Stimulated activated CD4-positive, alpha-beta T cell treated with anti-CD3 and anti-CD28 coated beads, TNF-alpha, amount 100 ng/mL, for 48 hours (primary cell): ENCODE measurements at places on chromosomes 16 and 17.
A peak's percentile ranks its signal among the peaks of the same experiment; 100 is the strongest.

DNA sequence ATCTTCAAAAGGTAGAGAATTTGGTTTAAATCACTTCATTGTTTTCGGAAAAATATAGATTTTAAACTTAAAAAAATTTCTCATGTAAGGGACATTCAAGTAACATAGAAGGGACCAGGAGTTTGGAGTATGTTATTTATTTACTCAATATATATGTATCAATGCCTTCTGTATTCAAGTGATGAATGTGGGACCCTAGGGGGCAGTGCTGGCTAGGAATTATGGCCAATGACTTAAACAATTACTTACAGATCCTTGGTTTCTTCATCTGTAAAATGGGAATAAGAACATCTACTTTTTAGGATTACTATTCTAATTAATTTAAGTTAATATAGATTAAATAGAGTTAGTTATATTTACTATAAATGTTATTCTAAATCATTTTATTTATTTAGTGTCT lies 886.3 kb upstream of the RBFOX1 start:
- no peak for DNase-seq

GRCh38 chr16:50708373-50709060 lies 15.1 kb downstream of the NOD2 start:
- peak; percentile 43 for DNase-seq

GRCh38 chr17:75262112-75262606 lies 480 bp downstream of the MRPS7 start:
- no peak for DNase-seq

- DNase-seq = no peak
Observed at GRCh38 chr16:27945233-27945973, 118.1 kb downstream of the GSG1L start.

- DNase-seq = no peak
Observed at GRCh38 chr16:83994703-83995102, 26.7 kb downstream of the NECAB2 start.

- DNase-seq = peak; percentile 55
Observed at GRCh38 chr16:66954097-66954659, 6.9 kb upstream of the CES3 start.

GRCh38 chr17:27546624-27547300 lies 84.2 kb upstream of the LGALS9 start:
- no peak for DNase-seq

- DNase-seq = no peak
Observed at GRCh38 chr16:64782484-64782883, 339.4 kb downstream of the CDH11 start.

GRCh38 chr16:12965274-12965804 lies 63.9 kb downstream of the SHISA9 start:
- no peak for DNase-seq

DNA sequence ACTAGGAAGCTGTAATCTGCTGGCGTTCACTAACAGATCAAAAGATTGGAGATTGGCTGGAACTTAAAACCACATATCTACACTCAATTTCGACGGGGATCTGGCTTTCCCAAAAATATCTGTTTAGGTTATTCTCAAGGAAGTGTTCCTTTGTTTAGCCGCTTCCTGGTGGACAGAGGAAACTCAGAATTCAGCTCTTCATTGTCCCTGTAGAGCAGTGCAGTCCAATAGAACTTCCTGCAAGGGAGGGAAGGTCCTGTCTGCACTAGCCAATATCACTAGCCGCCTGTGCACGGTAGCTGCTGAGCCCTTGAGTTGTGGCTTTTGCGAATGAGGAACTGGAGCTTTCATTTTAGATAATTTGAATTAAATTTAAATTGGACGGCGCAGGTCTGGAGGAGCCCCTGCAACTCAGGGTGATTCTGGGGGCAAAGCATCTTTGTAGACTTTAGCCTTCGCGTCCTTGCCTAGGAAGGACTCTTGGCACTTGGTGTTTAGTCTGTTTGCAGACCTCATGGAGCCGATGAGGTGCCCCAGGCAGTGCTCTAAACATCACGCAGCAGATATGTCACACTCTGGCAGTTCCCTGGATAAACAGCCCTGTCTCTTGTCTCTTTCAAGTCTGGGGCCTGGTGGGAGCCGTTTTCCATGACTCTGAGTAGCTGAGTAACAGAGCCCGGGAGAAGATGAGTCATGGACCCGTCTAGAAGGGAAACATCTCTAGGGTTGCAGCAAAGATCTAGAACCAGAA lies 122.2 kb downstream of the CCDC182 start:
- DNase-seq = no peak

DNA sequence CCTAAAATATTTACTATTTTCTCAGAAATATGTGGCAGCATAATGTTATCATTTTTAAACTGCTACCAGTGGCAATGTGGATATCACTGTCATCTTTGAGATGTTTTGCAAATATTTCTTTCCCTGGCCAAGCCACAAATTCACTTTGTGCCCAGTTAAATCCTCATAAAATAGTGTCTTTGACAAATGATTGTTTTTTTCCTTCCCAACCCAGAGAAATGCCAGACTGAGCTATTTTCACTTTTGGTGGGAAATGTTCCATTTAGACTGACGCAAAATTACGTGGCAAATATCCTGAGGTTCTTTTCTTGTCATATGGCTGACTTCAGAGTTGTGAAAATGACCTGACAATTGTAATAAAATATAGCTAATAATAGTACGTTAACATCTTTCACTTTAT lies 807.0 kb upstream of the SOX9 start:
- no peak for DNase-seq

- no peak for DNase-seq
Observed at GRCh38 chr17:376936-377863, 24.6 kb upstream of the RPH3AL start.
